Mesenteric fat pad (tissue), 1 donor: ENCODE measurements at places on chromosomes 11 and 22.

DNA sequence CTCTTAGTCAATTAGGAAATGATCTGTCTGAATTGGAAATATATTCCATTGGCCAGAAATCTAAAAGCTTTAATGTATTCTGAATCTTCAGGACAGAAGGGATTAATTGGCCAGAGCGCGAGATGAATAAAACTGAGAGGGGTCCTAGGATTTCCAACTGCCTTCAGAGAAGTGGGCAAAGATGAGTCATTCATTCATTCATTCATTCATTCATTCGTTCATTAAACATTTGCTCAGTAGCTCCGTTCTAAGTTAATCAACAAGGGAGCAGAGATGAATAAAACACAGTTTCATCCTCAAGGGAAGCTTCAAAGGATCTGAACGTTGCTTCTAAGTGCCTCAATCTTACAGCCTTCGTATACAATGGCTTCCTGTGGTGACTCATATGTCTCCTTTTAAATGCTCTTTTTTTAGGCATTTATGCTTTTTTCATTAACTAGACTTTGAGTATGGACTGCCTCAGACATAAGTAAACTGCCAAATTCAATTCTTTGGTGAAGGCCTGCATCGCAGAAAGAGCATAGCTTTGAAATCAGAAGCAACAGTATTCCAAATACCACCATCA is 537.4 kb upstream of the CCDC90B start:
- DNase-seq = no peak

DNA sequence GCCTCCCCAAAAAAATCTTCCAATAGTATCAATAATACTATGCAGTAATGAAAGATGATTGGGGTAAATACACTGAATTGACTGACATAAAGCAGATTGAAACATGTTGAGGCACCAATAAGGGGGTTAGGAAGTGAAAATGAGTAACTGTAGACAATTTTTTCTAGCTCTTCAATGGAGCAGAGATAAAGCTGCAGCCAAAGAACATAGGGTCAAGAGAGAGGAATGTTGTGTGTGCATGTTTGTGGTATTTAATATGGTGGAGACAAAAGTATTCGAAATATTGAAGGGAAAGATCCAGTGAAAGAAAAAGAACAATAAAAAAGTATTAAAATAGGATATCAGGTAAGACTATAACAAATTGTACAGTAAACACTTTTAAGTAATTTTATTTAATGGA is 450.0 kb upstream of the CCDC179 start:
- no peak for DNase-seq

GRCh38 chr11:67562963-67563704 is 20.5 kb upstream of the GSTP1 start:
- DNase-seq = no peak

- no peak for DNase-seq
Measured at GRCh38 chr11:75673977-75674582, 5.2 kb upstream of the MAP6 start.

- DNase-seq = no peak
Measured at GRCh38 chr11:133997554-133997953, 40.8 kb upstream of the IGSF9B start.

DNA sequence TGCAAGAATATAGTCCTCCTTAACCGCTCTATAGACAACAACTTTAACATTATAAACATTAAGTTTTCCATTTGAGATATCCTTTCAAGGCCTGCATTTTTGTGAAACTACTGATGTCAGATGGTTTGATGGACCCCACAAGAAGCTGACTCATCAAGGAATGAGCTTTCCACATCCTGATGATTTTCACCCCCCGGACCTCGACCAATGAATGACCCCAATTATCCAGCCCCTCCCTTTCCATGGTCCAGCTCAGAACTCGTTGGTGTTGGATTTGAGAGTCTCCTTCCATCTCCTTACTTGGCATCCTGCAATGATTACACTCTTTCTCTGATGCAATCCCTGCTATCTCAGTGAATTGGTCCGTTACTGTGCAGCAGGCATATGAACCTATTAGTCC is 31.8 kb upstream of the GUCY1A2 start:
- no peak for DNase-seq

DNA sequence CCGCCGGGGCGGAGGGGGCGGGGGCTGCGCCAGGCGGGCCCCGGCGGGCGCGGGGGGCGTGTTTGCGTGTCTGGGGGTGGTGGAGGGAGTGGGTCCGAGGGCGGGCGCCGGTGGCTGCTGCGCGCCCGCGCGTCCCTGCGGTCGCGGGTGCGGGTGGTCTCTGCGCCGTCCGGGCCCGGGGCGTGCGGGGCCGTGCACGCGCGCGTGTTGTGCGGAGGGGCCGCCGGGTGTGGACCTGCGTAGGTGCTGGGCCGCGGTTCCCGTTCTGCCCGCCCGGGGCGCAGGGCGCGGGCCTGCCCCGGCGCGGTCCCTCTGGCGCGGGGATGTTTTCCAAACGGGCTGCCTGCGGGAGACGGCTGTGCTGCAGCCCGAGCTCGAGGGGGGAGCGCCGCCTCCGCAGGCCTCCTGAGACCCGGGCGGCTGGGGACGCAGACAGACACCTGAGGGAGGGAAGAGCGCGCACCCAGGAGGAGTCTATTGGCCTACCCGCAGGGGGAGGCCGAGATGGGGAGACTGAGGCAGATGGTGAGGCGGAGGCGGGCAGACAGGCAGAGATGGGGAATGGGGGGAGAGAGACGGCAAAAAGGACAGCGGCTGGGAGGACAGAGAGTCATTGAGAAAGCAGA is 442 bp downstream of the PELI3 start:
- DNase-seq = no peak

DNA sequence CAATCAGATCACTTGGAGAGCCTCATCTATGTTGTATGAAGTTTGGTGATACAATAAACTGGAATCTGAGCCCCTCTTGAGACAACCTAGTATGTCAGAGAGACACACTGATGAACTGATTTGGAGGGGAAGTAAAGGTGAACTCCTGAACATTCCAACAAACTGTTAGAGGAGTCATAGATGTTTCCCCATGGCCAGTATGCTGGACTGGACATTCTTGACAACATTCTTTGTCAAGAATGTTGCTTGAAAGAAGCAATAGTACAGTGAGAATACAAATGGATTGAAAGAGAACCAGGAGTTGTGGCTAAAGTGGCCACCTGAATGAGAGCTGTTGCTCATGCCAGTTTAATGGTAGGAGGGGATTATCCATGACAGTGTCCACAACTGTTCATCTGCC is 588.1 kb downstream of the NELL1 start:
- no peak for DNase-seq

DNA sequence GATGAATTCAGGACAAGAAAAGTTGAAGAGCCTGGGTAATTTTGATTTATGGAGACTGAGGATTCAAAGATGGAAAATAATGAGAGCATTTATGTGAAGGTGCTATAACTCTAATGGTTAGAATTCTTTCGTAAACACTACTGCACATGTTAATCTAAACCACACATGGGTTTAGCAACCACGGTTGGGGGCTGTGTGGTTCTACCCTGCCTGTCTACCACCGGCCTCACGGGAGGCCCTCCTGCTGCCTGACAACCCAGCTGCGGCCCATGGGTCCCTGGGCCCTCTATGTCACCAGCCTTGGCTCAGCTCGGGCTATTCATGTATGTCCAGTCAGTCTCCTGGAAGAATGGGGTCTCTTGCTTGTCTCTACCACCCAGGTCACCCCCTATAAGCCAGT is 68.5 kb upstream of the ARFGAP3 start:
- no peak for DNase-seq

DNA sequence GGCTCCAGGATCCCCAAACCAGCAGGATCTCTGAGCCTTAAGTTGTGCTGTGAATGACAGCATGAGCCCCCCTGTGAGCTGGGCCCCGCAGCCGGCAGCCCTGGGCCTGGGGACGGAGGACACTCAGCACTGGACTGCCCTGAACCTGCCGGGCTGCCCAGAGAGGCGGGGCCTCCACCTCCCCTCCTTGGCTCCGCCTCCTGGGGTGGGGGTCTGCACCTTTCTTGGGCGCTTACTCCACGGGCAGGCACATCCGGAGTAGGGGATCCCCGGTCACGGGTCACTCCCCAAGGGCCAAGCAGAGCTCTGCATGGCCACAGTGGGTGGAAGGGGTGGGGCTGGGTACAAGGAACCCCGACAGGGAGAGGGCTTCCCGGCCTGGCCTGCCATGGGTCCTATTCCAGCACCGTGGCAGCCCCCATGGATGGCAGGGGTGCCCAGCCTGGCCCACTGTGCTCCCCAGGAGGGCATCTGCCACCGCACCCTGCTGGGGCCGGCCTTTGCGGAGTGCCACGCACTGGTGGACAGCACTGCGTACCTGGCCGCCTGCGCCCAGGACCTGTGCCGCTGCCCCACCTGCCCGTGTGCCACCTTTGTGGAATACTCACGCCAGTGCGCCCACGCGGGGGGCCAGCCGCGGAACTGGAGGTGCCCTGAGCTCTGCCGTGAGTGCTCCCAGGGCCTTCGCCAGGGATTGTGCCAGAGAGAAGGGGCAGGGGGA is 5.4 kb downstream of the MUC5B start:
- DNase-seq = peak; percentile 85

DNA sequence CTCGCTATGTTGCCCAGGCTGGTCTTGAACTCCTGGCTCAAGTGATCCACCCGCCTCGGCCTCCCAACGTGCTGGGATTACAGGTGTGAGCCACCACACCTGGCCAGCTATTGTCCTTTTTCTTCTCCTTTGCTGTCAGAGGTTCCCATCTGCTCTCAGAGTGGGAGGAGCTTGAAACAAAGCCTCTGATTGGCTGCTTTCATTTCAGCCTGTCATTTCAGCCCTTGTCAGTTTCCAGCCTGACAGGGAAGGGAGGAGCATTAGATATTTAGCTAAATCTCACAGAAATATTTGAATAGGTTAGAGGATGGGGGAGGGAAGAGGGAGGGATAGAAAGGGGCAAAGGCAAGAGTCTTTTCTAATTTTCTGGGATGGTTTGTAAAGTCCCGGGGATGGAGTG is 8.7 kb downstream of the SLC22A6 start:
- no peak for DNase-seq

- DNase-seq = peak; percentile 93
Measured at GRCh38 chr22:41197038-41197972, 7.8 kb upstream of the L3MBTL2 start.

DNA sequence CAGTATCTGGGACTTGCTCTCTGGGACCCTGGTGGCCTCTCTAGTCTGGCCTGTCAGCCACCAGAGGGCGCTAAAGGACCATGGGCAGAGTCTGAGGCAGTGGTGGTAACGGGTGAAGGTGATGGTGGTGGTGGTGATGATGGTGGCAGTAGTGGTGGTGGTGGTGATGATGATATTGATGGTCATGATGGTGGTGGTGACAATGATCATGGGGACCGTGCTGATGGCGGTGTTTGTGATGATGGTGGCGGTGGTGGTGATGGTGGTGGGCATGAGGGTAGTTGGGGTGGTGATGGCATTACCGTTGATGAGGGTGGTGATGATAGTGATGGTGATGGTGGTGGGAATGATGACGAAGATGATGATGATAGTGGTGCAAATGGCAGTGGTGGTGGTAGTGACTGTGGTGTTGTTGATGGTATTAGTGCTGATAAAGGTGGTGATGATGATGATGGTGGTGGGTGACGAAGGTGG is 16.0 kb downstream of the TRPM5 start:
- DNase-seq = no peak

DNA sequence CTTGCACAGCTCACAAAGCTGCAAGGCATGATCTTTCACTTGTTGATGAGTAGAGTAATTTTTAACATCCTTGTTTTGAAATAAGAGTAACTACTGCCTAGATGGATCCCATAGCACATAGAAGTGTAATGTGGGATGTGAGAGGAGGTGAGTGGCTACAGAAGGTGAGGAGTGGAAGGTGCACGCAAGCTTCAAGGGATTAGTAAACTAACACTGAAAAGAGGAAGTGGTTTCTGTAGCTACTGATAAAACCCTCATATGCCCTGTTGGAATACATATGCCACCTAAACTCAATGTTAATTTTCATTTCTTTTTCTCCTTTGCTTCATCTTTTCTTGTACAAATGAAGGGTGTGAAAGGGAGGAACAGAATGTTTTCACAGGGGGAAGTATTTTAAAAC is 22.0 kb upstream of the CTSC start:
- no peak for DNase-seq

DNA sequence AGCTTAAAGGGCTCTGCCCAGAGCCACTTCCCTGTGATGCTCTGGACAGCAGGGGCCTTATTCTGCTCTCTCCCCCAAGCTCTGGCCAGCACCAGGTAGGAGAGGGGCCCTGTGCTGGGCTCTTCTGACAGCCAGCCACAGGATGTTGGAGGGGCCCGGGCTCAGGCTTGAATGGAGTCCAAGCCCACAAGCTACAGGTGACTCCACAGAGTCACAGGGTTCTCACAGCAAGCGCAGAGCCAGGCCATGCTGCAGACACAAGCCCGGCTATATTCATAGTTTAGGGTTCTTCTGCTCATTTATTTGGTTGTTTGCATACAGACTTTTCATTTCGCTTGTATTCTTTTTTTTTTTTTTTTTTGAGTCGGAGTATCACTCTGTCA is 1392.8 kb downstream of the BRD1 start:
- DNase-seq = no peak

DNA sequence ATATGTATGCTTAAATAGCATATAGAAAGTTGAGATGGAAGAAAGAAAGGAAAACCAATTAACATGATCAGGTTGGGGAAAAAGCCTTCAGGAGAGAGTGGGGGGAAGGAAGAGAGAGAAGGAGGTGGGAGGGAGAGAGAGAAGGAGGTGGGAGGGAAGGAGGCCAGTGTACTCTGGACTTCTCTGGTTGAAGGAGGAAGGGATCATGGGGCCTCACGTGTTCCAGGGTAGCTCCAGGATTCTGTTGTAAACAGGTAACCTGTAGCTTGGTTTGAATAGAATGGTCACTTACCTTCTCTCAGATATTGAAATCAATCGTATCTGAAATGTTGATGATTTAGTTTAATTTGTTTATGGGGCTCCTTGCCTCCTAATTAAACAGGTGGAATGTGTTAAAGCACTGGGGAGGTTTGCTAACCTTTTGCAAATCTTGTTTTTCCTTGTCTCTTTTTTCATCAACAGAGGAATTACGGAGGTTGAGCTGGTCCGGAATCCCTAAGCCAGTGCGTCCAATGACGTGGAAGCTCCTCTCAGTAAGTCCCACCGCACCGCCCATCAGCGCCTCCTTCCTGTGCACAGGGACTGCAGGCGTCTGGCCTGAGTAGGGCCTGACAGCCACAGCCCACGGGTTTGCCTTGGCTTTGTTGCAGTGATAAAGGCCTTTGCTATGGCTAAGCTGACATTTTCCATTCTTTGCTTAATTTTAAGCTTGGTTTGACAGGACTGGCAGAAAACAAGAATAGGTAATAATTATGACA is 115.9 kb downstream of the TBC1D22A start:
- DNase-seq = no peak

DNA sequence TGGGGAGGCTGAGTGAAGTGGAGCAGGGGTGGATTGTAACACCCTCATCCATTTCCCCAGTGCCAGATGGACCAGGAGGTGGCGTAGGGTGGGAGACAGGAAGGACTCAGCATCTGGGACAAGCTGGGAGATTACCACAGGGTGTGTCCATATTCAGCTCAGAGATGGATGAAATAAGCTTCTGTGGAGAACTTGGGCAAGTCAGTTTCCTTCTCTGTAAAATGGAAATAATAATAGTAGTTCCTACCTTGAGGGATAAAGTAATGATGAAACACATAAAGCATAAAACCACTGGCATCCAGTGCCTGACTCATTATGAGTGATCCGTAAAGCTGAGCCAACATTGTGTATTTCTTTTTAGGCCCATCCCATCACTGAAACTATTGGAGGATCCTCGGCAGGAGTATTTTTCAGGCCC is 607 bp upstream of the ROBO4 start:
- no peak for DNase-seq

DNA sequence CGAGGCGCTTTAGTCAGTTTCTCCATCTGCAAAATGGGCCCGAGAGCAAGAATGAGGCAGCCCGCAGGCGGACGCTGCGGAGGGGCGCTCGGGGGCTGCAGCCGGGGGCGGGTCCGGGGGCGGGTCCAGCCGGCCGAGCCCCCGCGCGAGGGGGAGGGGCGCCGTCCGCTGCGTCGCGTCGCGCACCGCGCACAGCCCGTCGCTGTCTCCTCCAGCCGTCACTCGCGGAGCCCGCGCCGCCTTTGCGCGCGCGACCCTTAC is 282 bp downstream of the PC start:
- DNase-seq = no peak
